Activated CD8-positive, alpha-beta T cell treated with anti-CD3 and anti-CD28 coated beads, Interleukin-2, amount 10 ng/mL, durations not matched to agents 7 days and 5 days (primary cell): ENCODE measurements at places on chromosomes 12 and 14.

- H3K36me3 ChIP-seq = no peaks in the 10 kb centered on the region
- H3K4me3 ChIP-seq = peak overlapping the region; percentile 20
- peaks cover 12% of the 10 kb centered on the region for H3K4me1 ChIP-seq
- H3K27me3 ChIP-seq = peaks cover 3% of the 10 kb centered on the region
- peak overlapping the region; percentile 35 for H3K27ac ChIP-seq
Observed at GRCh38 chr12:22287776-22288621, 46.5 kb downstream of the ST8SIA1 start.

DNA sequence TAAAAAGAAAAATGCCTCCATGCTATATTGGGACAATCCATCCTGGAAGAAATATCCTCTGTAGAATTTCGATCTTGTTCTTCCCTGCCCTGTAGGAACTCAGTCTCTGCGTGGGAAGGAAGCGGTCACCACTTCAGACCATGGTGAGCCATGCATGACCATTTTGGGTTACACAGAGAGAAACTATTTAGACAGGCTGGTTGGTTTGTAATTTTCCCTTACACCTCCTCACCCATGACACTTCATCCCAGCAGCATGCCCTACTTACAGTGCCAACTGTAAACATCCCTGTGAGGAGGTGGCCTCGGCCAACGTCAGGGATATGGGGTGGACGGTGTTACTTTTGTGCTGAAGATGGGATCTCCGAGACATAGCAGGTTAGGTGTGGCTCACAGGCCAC lies 121.4 kb downstream of the SMOC1 start:
- H3K36me3 ChIP-seq = no peaks in the 10 kb centered on the region
- no peak for DNase-seq
- no peak overlapping the region for H3K27ac ChIP-seq

GRCh38 chr12:120775862-120776552 lies 50.4 kb downstream of the ACADS start:
- DNase-seq = no peak
- peaks cover 21% of the 10 kb centered on the region for H3K4me1 ChIP-seq
- H3K4me3 ChIP-seq = no peak overlapping the region

GRCh38 chr12:107254258-107254856 lies 161.0 kb upstream of the CRY1 start:
- H3K4me1 ChIP-seq = no peaks in the 10 kb centered on the region
- no peak overlapping the region for H3K4me3 ChIP-seq
- no peaks in the 10 kb centered on the region for H3K36me3 ChIP-seq
- peaks cover 16% of the 10 kb centered on the region for H3K27me3 ChIP-seq
- H3K27ac ChIP-seq = no peak overlapping the region

DNA sequence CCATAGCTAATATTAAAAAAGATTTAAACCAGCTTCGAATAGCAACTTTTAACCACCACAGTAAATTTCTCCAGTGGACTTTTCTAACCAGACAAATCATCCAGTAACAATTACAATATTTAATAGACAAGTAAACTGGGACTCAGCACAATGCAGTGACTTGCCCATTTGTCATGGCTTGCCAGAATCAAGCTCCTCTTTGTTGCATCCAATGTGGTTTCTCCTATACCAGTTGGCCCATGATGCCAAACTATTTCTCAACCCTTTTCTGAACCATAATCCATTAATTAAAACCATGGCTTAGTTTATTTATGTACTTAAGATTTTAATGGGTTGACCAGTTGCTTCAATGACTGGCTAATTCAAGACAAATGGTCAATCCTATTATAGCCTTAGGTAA lies 64.4 kb downstream of the DIO2 start:
- no peaks in the 10 kb centered on the region for H3K27me3 ChIP-seq
- H3K36me3 ChIP-seq = no peaks in the 10 kb centered on the region
